SHP77 (cell line): ENCODE measurements at places on chromosomes 6 and 20.

GRCh38 chr20:23009636-23010035 is 25.5 kb upstream of the SSTR4 start:
- DNase-seq: no peak

GRCh38 chr6:14721103-14721758 is 524.6 kb upstream of the JARID2 start:
- DNase-seq: no peak

DNA sequence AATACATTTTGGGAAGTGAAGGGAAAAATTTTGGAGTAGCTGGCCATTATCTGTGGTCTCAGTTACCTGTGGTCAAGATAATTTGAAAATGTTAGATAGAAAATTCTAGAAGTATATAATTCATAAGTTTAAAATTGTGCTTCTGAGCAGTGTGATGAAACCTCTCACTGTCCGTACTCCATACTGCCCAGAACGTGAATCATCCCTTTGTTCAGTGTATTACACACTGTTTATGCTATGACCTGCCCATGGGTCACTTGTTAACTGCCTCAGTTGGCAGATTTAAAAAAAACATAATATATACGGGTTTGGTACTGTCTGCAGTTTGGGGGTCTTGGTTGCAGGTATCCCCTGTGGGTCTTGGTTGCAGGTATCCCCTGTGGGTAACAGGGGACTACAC is 4.1 kb upstream of the CALHM5 start:
- DNase-seq: no peak

DNA sequence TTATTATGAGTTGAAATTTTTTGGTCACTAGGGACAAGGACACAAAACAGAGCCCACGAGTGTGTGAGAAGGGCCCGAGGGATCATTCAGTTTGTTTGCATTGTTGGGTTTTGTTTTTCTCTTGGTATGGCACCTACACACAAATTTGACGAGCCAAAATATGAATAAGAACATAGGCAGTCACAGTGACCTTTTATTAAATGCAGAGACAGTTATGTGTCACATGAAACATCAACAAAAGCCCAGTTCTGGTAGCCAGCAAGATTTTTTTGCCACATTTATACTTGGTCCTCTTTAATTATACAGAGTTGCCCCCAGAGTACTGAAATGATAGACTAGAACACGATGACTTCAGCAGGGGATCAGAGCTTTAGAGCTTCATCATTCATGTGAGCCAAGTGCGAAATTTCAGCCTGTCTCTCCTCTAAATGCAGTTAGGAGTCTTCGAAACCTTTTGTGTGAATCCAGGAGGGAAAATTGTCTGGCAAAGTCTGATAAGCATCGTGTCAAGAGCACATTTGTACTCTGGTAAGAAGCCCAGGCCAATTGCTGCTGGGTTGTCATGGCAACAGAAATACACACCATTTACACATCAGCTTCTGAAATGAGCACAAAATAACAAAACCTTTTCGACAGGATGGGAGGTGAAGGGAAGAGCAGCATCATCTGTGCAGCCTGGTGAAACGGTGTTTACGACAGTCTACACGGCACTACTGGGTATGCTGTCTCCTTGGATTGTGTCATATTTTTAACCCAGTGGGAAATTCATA is 79.2 kb upstream of the RIPOR2 start:
- DNase-seq: no peak

DNA sequence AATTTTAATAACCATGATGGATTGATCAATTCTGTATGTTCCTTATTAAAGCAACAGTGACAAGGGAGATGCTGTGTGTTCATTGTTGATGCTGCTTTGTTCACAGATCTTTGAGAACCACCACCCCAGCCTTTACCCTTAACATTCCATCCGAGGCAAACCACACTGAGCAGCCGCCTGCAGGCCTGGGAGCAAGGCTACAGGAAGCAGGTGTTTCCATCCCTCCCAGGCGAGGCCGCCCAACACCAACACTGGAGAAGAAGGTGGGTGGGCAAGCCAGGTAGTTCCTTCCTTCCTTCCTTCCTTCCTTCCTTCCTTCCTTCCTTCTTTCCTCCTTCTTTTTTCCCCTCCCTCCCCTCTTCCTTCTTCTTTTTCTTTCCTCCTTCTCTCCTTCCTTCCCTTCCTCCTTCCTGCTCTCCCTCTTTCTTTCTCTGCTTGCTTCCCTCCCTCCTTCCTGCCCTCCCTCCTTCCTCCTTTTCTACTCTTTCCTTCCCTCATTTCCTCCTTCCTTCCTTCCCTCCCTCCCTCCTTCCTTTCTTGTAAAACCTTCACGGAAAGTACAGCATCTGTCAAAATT is 13.7 kb downstream of the TTLL2 start:
- no peak for DNase-seq
